ENCODE measurements at places on chromosomes 3 and 15. TPM values are rescaled to one million over a fixed set of nuclear protein-coding genes. Genes with fewer than 3 reads are reported as not detected.

DAPK2 gene
- 5.3 TPM for total RNA-seq

DNA sequence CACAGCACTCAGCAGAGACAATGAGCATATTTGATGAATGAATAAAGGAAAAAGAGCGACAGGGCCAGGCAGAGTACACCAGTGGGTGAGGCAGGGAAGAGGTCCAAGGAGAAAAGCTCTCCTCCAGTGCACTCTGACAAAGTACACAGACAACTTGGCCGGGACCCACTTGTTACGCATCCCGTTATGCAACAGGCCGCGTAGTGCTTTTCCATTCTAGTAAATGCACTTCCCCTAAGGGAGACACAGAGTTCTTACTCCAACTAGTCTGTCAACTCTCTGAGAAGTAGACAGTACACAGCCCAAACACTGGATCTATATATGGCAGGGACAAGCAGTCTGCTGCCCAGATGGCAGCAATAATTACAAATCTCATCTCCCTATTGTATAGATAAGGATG is 18.5 kb downstream of the LARP6 start:
- no peak overlapping the region for H3K4me3 ChIP-seq
- peak; percentile 78 for DNase-seq
- H3K36me3 ChIP-seq: no peaks in the 10 kb centered on the region
- no peaks in the 10 kb centered on the region for H3K27me3 ChIP-seq

GRCh38 chr3:125552401-125552800 is 32.4 kb upstream of the SNX4 start:
- DNase-seq: no peak
- no peak overlapping the region for H3K4me3 ChIP-seq
- H3K27ac ChIP-seq: no peak overlapping the region

ACAD9 gene
- total RNA-seq: 51.2 TPM

DNA sequence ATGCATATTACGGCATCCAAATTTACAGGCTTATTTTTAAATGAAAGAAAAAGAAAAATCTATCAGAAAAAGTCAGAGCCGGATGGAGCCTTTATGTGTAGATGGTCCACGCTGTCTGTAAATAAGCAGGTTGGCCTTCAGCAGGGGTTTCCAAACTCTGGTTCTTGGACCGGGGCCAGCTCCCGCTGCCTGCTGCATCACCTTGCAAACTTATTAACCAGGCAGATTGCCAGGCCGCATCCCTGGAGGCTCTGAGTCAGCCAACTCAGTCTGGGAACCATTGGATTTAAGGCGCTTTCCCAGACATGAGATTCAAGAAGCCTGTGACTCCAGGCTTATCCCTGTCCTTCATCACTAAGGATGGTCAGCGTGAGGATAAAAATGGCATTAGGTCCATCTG is 212.4 kb downstream of the OPA1 start:
- H3K4me3 ChIP-seq: no peak overlapping the region
- H3K36me3 ChIP-seq: no peaks in the 10 kb centered on the region
- peak; percentile 72 for DNase-seq
- H3K27ac ChIP-seq: no peak overlapping the region
- H3K4me1 ChIP-seq: no peaks in the 10 kb centered on the region

DNA sequence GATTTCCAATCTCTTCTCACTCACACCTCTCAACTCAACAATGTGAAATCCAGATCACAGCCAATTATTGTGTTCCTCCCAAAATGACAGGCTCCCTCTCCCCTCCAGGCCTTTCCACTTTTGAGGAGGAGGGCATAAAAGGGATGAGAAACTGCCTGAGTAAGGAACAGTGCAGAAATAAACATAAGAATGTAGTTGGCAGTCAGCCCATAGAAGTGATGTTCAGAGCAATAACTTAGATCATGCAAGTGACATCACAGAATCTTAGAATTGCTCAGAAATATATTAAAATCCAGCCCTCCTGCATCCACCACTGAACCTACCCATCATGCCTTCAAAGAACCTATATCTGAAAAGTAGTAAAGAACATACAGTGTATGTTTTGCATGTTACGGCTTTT is 299.4 kb upstream of the GADL1 start:
- no peaks in the 10 kb centered on the region for H3K27me3 ChIP-seq
- H3K4me1 ChIP-seq: no peaks in the 10 kb centered on the region
- no peak overlapping the region for H3K4me3 ChIP-seq
- H3K27ac ChIP-seq: no peak overlapping the region
- H3K36me3 ChIP-seq: no peaks in the 10 kb centered on the region

LSAMP gene
- total RNA-seq: 0.26 TPM

LTF gene
- total RNA-seq: 9.0 TPM

- no peak overlapping the region for H3K4me3 ChIP-seq
- H3K4me1 ChIP-seq: no peaks in the 10 kb centered on the region
- no peak overlapping the region for H3K27ac ChIP-seq
- H3K27me3 ChIP-seq: no peaks in the 10 kb centered on the region
- DNase-seq: no peak
These were observed 958.8 kb downstream of the DIPK2A start for GRCh38 chr3:144930431-144930830.
